ENCODE measurements at places on chromosomes 5 and 9. TPM values are rescaled to one million over a fixed set of nuclear protein-coding genes. Genes with fewer than 3 reads are reported as not detected.

The EGFL7 gene
- 11.6 TPM for total RNA-seq

The SOX30 gene
- total RNA-seq: not detected

The C9orf57 gene
- not detected for total RNA-seq

The RAB3C gene
- 33.9 TPM for total RNA-seq

The TLX3 gene
- not detected for total RNA-seq

The PCDHB6 gene
- total RNA-seq: 3.7 TPM
